ENCODE measurements at places on chromosomes 16 and 17.

- DNase-seq: no peak
Observed at GRCh38 chr17:47633996-47634395, 15.7 kb upstream of the KPNB1 start.

- no peak for DNase-seq
Observed at GRCh38 chr17:34305606-34306005, 13.6 kb upstream of the CCL8 start.

DNA sequence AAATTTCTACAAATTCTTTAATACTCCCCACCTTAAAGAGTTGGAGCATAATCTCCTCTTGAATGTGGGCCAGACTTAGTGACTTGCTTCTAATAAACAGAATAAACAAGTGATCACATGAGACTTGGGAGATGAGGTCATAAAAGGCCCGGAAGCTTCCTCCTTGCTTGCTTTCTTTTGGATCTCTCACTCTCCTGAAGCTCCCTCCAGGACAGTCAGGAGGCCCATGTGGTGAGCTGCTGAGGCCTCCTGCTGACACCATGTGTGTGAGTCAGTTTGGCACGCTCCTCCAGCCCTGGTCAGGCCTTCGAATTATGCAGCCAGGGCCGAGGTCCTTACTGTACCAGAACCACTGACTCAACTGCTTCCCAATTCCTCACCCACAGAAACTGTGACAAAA, 53.2 kb downstream of the NDEL1 start:
- DNase-seq: no peak

GRCh38 chr17:48842746-48843145, 11.9 kb downstream of the CALCOCO2 start:
- DNase-seq: no peak

GRCh38 chr17:49875685-49876084, 27.8 kb upstream of the TAC4 start:
- no peak for DNase-seq

DNA sequence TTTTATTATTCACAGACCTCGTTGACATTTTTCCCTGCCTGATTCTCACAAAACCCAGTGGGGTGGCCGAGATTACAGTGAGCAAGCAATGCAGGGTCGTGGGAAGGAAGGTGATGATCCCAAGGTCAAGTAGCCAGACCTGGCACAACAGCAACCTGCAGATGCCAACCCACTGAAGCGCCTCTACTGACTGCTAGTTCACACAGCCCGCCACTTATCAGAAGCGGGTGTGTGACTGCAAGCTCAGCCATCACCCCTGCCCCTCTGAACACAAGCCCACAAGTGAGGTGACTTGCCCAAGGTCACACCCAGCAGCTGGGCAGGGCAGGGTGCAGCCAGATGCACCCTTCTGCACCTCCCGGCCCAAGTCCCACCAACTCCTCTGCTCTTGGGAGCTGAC, 7.1 kb downstream of the TFAP4 start:
- no peak for DNase-seq

GRCh38 chr17:77546772-77547241, 406.0 kb downstream of the SEC14L1 start:
- DNase-seq: no peak

DNA sequence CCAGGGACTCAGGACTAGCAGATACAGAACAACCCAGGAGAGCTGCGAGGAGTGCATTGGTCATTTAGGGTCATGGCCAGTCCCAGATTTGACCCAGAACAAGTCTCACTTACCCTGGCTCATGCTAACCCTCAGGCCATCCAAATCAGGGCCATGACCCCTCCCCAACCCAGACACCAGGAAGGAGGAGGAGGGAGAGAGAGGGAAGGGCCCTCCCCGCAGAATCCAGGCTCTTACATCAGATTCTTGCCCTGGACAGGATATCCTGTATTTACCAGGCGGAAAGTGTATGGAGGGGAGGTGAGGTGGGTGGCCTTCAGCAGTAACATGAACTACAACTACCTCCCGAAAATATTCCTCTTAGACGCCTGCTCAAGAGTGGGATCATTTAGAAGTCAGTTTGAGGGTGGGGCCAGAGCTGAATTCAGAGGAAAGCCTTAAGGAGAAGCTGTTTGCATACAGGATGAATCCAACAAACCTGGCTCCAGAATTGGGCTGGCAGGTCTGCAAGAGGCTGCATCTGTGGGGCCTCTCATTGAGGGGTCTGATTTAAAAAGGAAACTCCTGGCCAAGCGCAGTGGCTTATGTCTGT, 2.1 kb downstream of the VAT1 start:
- DNase-seq: no peak

DNA sequence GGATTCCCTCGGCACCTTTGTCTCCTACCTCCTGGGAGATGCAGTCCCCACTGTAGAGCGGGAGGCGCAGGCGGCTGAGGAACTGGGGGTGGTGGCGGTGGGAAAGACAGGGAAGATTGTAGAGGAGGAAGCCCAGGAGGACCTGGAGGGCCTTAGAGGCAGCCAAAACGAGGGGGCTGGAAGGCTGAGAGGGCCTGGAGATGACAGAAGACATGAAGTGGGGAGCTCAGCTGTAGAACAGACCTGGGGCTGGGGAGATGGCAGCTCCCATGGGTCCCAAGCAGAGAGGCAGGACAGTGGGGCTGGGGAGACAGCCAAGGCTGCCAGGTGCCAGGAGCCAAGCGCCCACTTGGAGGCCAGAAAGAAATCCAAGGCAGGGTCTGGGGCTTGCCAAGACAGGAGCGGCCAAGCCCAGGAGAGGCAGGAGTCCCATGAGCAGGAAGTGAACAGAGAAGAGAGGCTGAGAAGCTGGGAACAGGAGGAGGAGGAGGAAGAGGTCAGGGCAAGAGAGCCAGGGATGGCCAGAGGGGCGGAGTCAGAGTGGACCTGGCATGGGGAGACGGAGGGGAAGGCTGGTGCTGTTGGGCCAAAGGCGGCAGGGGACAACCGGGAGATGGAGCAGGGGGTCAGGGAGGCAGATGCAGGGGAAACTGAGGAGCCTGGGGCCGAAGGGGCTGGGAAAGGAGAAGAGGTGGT, 803 bp downstream of the APOBR start:
- no peak for DNase-seq

DNA sequence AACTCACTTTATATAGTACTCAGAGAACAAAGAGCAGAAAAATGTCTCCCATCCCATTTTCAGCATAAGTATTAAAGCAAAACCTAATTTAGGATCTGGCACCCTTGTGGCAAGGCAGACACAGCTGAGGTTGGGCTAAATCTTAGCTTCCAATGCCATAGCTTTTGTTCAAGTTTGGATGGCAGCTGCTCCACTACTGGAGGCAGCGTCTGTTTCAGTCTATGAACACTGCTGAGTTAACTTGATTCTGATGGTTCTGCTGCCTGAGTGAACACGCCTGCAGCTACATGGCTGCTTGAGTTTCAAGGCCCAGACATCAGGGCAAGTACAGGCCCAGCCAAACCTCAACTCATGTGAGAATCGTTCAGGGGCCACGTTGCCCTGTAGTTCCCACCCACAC, 178.2 kb upstream of the RPH3AL start:
- no peak for DNase-seq

DNA sequence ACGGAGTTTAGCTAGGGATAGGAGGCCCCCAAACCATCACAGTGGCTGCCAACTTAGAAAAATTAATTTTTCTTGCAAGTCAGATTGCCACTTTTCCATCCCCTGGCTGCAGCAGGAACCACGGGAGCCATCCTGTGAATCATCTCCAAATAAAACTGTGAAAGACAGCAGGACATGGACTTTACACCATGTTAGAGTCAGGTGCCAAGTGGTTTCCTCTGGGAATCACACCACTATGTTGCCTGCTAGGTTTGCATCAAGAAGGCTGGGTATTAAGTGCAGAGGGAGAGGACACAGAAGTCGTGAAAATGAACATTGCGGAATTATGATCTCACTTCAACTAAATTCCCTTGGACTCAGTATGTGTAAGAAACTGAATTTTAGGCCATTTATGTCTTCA, 471.3 kb upstream of the GOT2 start:
- no peak for DNase-seq

DNA sequence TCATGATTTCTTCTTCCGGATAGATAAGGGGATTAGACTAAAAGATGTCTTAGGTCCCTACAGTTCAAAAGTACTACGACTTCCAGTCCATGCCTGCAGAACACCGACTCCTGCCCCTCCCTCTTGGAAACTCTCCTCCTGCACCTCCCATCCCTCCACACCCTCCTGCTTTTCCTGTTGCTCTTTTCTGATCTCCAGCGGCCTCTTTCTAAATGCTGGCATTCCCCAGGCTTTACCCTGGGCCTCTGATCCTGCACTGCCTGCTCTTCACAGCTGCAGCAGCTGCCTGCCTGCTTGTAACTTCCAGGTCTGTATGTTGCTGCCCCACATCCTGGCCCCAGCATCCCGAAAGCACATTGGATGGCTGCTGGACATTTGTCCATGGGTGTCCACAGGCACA, 154.2 kb downstream of the KCNJ12 start:
- DNase-seq: no peak

- DNase-seq: no peak
Observed at GRCh38 chr17:17347234-17347955, 44.2 kb downstream of the NT5M start.

- DNase-seq: no peak
Observed at GRCh38 chr16:29916979-29917378, 9.0 kb downstream of the KCTD13 start.

- DNase-seq: no peak
Observed at GRCh38 chr16:75329943-75330342, 78.5 kb upstream of the BCAR1 start.

DNA sequence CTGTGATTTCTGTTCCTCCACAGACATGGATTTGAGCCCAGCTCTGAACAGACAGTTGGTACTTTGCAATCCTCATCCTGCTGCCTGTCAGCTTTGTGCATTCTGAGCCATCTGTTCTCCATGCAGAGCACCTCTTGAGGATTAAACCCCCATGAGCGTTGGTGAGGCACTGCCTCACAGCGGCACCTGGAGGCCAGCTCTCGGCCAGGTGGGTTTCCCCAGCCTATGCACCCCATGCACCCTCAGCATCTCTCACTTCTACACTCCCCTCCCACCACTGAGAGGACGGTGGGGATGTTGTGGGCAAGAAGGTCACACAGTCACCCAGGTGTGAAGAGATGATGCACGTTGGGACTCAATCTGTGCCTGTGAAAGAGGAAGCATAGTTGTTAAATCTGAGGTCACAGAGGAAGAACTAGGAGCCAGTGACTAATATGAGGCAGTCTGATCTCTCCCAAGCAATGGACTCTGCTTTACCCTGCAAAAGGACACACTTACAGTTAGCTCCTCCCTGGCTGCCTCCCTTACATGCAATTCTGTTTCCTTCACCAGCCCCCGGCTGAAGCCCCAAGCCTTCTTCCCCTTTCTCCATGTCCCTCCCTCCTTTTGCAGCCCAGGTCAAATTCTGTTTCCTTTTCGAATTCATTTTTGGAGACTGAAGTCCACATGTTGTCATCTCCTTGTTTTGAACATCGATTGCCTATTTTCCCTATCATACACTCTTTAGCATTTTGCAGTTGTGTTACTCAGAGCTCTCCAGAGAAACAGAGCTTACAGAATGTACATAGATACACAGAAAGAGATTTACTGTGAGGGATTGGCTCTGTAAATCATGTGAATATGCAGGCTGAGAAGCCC, 58.5 kb downstream of the HS3ST3B1 start:
- DNase-seq: no peak

DNA sequence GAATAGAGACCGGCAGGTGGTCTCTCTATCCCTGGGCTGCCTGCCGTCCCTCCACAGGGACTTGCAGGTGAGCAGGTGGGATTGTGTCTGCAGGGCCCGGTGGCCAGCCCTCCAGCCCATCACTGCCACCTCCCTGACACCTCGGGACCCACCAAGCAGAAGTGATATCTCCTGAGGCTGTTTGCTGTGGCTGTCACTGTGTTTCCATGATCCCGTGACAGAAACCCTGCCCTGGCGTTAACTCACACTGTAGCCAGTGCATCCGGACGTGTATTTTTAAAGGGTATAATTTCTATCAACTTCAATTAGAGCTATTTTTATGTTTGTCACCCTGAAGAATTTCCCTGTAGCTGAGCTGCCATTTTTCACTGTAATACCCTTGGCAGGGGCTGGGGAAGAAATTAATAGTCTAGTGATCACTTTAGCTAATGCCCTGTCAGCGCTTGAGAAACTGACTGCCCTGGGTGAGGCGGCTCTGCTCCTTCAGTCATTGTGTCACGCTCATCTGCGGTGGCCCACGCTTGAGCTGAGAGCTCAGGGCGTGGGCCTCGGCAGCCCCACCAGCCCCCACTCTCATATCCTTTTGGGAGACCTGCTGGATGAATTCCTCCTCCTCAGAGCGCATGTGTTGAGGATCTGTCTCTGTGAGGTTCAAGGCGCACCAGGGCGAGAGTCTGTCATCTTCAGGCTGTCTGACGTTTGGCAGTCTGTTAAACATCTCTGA, 229.9 kb upstream of the CIBAR2 start:
- no peak for DNase-seq

DNA sequence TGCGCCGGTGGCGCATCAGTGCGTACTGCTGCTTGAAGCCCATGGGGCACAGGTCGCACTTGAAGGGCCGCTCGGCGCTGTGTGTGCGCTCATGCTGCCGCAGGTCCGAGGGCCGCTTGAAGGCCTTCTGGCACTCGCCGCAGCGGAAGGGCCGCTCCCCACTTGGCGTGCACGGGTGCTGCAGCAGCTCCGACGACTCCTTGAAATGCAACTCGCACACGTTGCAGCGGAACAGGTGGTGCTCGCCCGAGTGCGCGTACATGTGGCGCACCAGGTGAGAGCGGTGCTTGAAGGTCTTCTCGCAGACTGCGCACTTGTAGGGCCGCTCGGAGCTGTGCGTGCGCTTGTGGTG, 3.3 kb downstream of the ZNF319 start:
- no peak for DNase-seq

DNA sequence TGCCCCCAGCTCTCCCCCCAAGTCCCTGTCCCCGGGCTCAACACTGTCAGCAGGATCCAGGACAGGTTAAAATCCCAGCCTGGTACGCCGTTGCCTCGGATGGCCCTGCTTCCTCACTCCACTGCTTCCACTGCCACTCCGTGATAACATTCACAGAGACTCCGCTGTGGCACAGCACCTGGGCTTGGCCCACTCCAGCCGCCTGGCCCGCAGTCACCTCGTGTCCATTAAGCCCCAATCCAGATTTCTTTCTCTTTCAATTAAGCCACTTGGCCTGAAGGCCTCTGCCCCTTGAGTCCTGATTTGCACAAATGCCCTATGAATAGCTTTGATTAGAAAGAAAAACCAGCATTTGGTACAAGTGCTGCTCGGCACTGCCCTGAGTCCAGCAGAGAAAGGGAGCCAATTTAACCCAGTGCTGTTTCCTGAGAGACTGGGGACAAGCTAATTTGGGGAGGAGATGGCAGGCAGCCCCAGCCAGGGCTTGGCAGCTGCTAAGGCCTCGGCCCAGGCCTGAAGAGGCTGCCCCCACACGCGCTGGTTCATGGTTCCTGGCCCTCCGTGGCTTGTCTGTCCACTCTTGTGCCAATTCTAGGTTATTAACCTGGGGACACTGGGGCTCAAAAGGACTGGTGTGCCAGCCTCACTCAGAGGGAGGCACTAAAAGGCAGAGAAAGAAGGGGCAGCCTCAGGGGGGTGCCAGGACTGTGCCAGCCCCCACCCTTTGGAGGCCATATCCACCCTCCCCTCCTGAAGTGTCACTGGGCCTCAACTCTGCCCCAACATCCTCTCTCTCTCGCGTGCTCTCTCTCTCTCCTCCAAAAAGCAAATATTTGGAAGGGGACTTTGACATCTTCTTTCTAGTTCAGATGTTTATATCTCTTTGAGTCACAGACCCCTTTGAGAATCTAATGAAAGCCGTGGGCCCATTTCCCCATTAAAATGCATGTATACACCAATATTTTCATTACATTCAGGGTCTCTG, 29.8 kb upstream of the SPPL2C start:
- no peak for DNase-seq

All from activated T-helper 1 cell treated with Interleukin-2 at 50 U/mL for 16 hours (primary cell).